ENCODE measurements at places on chromosomes 11 and 22.
A peak's percentile ranks its signal among the peaks of the same experiment; 100 is the strongest.

- no peak for DNase-seq
Observed at GRCh38 chr11:109914809-109915653, 178.2 kb upstream of the ZC3H12C start.

GRCh38 chr11:13503393-13503792, 7.6 kb upstream of the PTH start:
- DNase-seq: no peak

DNA sequence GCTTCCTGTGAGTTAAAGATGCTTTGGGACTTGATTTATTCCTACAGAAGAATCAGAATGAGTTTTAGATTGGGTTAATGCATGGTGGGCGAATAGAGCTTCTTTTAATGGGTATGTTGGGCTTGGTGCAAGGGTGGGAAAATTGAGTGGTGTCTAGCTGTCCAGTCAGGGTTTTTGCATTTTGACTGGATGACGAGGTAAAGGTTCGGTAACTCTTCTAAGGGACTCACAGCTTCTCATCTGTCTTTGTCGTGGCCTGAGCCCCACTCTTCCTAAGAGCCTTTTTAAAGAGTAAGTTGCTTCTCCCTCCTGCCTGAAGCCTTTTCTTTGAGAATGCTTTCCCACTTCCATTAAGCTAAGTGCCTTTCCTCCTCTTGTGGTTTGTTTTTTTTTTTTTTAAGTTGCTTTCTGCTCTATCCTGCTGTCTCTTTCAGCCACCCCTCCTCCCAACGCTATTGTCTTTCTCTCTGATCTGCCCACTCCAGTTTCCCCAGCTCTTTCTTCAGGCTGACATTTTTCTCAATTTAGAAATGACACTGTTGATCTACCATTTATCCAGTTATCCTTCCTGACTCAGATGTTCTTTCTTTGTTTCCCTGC, 1.1 kb downstream of the DPF2 start:
- peak; percentile 44 for DNase-seq

GRCh38 chr11:12245549-12246016, 131.8 kb upstream of the PARVA start:
- no peak for DNase-seq

DNA sequence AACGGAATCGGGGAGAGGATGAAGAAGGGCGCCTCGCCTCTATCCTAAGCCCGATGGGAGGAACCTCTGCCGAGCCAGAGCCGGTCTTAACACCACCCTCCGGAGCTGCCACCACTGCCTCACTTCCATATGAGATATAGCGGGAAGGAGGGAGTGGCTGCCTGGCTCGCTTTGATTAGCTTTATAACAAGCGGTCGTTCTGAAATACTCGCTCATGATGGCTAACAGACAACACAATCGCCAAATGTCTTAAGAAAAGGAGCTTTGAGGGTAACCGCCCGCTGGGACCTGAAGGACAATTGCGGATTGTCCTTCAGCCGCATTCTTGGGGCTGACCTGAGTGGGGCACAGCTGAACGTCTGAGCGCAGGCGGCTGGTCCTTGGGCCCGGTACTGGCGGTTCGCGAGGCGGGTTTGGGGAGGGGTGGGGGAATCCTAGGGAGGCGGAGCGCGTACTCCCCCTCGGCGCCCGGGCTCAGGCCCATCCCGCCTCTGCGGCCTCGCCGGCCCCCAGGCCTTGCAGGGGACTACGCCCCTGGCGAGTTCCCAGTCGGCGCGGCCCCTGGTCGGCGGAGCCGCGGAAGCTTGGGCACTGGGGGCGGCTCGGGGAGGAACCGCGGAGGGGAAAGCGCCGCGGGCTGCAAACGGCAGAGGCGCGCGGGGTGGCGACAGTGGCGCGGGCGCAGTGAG, at the start of gene PLAAT5:
Gene PLAAT5 (minus strand): TSS at position 617 of the 689 bp plus-strand sequence. CDS start 133 bp downstream, at position 484.
- DNase-seq: peak; percentile 90

DNA sequence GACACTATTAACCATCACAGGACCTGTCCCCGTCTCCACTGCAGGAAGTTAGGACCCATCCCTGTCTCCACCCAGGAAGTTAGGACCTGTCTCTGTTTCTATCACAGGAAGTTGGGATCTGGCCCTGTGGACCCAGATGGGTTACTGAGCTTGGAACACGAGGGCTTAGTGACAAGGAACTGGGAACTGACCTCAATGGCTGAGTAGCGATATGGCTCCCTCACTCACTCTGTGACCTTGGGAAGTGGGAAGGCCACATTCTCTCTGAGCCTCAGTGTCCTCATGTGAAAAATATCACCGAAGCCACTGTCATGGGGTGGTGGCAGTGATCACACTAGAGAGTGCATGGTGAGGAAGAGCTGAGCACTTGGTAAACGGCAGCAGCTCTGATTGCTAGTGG, 59.4 kb downstream of the FBLN1 start:
- DNase-seq: no peak

DNA sequence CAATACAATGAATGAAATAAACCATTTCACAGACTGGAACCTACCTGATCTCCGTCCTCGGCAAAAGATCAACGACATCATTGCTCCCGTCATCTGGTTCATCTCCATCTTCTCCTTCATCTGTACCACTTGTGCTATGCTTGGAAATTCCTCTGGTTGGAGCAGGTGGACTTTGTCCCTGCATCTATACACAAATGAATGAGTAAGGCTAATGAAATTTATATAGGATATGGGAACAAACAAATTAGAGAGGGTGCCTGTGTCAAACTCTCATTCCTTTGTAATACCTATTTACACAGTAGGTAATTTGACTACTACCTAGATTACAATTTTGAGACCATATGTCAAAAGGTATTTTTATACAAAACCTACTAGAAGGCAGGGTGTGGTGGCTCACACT, 59.4 kb downstream of the F2 start:
- DNase-seq: no peak

DNA sequence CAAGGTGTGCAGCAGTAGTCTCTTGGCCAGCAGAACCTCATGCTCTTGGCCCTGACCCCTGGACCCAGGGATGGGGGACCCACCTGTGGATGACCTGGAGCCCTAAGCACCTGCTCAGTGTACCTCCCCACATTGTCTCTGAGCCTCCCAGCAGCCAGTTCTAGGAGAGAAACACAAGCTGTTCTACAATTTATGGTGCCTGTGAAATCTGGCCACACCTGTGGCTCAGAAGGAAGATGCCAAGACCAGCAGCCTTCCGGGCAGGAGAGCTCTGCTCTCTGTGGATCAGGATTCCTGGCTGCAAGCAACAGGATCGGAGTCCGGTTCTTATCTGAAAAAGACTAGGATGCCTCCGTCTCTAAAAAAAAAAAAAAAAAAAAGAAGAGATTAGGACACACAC, 103.6 kb upstream of the ANO1 start:
- no peak for DNase-seq

- no peak for DNase-seq
Observed at GRCh38 chr11:1194977-1195681, 27.7 kb upstream of the MUC5B start.

DNA sequence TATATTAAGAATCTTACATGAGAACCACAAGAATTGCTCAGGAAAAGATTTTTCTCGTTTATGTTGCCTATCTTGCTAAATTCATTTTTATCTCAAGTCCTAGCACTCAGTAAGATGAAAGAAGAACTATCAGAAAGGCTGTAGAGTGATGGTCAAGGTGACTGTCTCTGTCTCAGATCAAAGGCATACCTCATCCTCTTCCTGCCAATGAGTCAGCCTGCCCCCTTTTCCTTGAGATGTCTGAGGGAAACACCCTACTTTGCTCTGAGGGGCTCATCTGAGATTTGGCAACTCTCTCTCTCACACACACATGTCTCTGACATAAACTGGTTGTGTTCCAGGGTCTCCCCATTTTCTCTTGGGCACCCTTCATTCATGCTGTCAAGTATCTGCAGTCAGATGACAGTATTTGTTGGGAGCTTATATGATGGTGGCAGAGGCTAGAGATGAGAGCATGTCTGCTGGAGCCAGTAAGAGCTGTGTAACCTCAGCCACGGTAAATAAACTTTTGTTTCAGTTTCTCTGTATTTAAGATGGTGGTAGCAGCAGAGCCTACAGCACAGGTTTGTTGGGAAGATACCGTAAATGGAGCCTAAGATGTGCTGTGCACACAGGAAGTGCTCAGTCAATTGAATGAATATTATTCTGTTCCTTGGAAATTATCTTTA, 1.6 kb downstream of the MMP27 start:
- no peak for DNase-seq

- no peak for DNase-seq
Observed at GRCh38 chr11:820655-821511, 2.2 kb downstream of the PNPLA2 start.

- DNase-seq: peak; percentile 7
Observed at GRCh38 chr11:79708319-79708932, 267.6 kb upstream of the TENM4 start.

DNA sequence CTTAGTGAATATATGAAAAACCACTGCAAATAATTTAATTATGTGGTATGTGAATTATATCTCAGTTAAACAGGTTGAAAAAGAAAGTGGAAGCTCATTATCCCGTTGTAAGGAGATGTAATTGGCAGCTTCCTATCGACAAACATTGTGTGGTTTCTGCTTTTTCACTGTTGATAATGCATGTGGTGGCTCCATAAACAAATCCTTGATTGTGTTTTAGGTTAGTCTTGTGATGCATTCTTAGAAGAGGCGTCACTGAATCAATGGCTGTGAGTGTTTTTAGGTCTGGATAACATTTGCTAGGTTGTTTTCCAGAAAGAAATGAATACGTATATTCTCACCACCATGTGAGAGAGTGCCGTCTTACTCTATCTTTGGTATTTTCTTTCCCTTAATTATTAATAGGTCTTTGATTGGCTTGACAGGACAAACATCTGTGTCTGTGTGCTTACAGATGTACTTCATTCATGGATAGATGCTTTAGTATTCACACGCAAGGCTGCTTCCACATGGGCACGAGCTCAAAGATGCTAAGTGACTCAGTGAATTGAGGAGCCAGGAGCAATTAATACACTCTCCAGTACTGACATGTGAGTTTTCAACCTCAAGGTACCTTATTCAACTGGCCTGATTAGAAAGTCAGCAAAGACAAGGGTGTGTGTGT, 166.7 kb downstream of the TBC1D22A start:
- no peak for DNase-seq

- DNase-seq: no peak
Observed at GRCh38 chr11:64131683-64132190, 34.2 kb downstream of the MACROD1 start.

DNA sequence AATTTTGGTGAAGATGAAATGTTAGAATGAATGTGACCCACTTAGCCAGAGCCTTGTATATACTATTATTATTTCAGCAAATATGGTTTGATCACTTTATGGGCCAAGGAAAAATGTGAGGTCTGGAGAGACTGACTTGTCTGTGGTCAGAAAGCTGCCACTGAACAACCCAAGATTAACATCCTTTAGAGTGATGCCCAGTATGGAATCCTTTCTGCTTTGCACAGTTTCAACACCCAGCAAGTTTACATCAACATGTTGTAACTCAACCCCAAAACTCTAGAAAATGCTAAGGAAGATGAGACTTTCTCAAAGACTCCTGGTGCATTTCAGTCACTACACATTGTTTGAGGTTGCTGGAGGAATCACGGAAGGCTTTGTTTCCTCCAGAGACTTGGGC, 107.7 kb downstream of the SNX19 start:
- DNase-seq: no peak

DNA sequence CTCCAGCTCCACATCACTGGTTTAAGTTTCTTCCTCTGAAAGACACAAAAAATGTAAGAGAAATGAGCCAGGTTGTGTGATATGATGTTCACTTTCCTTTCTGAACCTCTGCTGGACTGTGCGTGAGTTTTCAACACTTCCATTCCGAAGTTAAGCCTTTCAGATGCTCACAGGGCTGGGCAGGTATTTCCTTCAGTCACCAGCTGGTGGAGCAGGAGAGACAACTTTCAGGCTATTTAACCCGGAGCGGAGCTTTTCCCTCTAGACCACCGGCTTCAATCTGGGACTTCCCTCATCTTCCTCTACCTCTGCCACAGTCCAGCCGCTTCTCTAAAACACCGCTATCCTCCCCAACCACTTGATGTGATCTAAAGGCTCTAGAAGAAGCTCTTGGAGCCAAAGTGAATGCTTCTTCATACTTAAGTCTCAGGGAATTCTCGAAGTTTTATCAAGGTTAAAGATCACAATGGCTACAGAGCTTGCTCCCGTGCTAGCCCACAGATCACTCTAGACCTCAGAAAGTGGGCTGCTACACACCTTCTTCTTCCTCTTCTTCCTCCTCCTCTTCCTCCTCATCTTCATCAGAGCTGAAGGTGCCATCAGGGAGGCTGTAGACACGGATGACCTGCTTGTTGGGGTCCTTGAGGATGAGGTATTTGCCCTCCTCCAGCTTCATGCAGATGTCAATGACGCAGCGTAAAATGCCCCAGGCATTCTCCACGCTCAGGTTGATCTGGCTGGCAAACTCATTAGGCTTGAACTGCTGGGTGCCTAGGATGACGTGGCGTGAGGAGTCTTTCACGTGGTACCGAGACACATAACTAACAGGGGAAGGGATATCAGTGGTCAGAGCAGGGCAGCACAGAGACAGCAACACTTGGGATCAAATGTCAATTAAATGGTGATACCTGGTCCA, 4.4 kb upstream of the FOXRED2 start:
- DNase-seq: peak; percentile 49

DNA sequence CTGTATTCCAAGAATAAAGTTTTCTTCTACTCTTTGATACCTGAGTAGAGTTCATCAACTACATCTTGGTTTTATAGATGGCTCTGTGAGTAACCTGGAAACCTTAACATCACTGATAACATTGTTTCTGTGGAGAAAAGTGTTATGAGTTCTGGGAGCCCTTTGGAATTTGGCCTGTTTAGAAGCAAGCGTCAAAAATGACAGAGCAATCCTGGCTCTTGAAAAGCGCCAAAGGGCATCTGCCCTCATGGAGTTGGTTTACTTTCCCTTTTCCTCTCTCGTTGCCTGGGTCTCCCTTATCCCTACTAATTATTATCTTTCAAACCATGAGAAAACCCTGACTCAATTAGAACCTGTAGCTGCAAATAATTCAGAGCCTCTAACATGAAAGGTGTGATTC, 140.1 kb downstream of the DBX1 start:
- no peak for DNase-seq

GRCh38 chr11:27373856-27374602, 11.0 kb upstream of the CCDC34 start:
- DNase-seq: no peak

- no peak for DNase-seq
Observed at GRCh38 chr11:72798361-72798760, 4.5 kb upstream of the STARD10 start.
